Activated CD4-positive, alpha-beta T cell treated with anti-CD3 and anti-CD28 coated beads, Interleukin-10, Interleukin-2, amounts not matched to agents 100 ng/mL and 50 ng/mL, durations not matched to agents 16 hours and 8 hours (primary cell): ENCODE measurements at places on chromosomes 4 and X.

DNA sequence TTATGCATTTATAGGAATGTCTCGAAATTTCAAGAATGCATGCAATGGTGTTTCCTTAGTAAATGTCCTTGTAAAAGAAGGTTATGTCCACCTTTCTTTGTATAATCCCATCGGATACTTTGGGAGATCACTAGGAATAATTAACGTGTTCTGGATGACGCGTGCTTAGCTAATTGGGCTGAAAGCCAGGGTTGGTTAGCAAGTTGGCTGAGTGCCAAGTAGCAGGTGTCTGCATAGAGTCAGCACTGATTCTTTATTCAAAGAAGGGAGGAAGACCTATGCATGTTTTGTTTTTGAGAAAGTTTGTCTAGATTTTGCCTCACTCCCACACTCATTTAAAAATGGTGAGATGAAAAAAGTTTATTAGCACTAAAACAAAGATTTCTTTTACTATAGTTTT, 144.6 kb downstream of the SOX3 start:
- DNase-seq: no peak

DNA sequence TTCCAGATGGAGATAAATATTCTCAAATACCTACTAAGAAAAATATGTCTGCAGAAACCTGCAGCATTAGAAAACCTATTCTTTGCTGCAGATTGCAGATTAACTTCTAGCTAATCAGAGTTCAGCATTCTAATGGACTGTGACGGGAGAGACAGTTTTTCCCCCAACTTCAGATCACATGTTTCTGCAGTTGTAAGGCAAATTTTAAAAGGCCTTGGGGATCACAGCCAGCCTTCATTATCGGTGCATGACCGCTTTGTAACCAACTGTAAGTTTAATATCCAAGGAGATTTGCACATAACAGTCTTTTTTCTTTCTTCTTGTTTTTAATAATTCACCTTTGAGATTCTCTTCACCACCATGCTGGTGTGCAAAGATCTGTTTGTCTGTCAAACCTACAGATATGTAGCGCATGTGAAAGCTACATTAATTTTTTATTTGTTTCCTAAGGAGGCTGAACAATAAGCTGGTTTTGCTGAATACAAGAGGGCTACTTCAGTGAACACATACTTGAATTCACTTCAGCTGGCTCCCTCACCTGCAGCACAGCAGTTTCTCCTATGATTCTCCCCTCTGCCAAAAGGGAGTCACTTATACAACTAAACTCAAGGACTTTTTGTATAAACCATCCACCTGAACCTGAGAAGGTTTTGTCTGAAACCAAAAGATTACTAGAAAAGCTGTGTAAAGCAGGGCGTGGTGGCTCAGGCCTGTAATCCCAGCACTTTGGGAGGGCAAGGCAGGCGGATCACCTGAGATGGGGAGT, 488.5 kb downstream of the RPA4 start:
- no peak for DNase-seq

DNA sequence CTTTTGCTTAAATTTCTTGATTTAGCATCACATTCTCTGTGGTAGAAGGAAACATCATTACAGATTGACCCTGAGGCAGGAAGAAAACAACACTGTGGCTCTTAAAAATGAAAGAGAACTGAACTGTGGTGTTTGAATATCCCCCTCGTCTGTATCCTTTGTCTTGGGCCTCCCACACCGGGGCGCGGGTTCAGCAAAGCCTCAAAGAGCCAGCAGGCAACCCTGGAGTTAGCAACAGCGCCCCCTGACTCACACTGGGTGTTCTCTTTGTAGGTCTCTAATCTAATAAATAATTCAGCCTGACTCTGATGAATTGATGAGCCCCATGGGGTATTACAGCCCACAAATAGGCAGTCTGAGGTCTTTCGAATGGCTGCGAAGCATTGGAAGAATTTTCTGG, 46.1 kb upstream of the CTSO start:
- DNase-seq: no peak

- no peak for DNase-seq
Observed at GRCh38 chr4:188876881-188877280, 737.6 kb downstream of the TRIML1 start.

DNA sequence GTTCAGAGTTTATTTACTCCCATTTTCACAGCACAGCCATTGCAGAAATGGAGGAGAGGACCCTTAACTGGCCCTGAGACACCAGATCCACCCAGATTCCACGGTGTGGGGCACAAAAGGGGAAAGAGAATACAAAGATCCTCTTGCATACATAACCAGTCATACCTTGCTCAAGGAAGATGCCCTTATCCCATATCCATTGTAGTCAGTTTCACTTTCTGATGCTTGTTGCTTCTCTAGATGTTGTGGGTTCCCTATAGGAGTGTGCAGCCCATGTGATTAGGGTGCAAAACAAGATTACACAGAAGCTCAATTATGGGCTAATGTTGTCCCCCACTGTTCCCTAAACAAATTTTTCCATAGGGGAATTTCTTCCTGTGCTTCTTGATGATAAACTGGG, 1309.0 kb upstream of the PABPC4L start:
- no peak for DNase-seq

GRCh38 chrX:76172325-76172893, 453 bp upstream of the PBDC1 start:
- no peak for DNase-seq

- no peak for DNase-seq
Observed at GRCh38 chr4:7511525-7511924, 76.8 kb upstream of the PSAPL1 start.

- peak; percentile 10 for DNase-seq
Observed at GRCh38 chr4:52982255-52982945, 120.3 kb downstream of the RASL11B start.

- no peak for DNase-seq
Observed at GRCh38 chr4:130703211-130703935, 1607.4 kb downstream of the C4orf33 start.

GRCh38 chr4:185520119-185520518, 15.2 kb downstream of the PDLIM3 start:
- no peak for DNase-seq

GRCh38 chr4:8907596-8908205, 36.1 kb upstream of the HMX1 start:
- no peak for DNase-seq

DNA sequence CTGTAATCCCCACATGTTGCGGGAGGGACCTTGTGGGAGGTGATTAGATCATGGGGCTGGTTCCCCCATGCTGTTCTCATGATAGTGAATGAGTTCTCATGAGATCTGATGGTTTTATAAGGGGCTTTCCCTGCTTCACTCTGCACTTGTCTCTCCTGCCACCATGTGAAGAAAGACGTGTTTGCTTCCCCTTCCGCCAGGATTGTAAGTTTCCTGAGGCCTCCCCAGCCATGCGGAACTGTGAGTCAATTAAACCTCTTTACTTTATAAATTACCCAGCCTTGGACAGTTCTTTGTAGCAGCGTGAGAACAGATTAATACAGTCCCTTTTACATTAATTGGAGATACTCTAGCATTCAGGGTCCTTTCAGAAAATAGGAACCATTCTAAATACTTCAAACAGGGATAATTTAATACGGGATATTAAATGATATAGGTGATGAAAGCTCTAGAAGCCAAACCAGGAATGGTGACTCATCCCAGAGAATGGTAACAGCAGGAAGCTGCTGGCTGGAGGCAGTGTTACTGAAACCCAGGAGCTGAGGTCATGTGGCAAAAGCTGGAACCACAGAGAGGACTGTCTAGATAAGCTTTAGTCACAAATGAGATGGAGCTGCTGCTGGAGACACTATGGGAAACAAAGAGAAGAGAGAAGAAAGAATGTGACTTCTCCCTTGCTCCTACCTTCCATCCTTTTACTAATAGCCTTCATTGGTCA, 57.3 kb downstream of the GSTCD start:
- DNase-seq: peak; percentile 8

DNA sequence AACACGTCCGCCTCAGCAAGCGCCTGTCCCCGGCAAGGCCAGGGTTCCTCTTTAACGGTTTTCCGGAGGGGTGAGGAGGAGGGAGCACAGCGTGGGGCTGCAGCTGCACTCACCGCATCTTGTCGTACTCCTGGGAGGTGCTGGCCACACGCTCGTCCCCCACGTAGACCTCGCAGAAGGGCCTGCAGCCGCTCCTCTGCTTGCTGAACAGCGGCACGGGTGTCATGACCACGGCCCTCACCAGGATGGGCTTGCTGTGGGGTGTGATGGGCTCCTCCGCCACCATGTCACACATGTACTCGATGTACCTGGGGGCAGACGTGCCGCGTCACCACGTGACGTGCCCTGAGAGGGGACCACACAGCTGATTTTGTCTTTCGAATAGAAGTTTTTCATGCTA, 51.6 kb upstream of the CPLX1 start:
- DNase-seq: no peak

- DNase-seq: no peak
Observed at GRCh38 chr4:38674258-38675144, 10.5 kb downstream of the KLF3 start.

DNA sequence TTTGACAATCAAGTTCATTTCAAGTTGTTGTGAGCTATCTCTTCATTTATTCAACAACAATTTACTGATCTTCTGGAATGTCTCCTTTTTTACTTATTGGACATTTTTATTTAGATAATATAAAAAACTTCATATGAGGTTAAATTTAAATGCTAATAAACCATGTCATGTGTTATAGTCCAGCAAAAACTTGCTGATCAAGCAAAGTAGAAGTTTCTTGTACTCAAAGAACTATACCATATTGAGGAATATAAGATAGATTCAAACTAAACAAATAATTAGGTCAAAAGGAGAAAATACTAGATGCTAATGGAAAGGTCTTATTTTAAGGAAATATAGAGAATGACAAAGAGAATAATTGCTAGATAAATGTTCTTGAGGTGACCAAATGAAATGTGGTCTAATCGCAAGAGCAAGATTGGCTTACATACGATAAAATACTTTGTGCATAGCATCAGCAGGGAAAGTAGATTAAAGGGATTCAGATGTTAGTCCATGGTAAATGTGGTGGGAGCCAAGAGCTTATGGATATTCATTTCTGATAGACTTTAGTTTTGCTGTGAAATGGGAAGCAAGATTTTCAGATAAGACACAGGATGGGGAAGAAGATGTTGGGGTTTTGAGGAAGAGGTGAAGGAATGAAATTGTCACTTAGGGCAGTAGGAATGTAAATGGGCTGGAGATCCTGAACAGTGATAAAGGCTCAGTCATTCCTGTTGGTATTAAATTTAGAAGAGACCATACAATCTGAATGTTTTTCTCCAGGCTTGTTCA, 229.5 kb downstream of the MAPK10 start:
- no peak for DNase-seq

- DNase-seq: no peak
Observed at GRCh38 chr4:53713767-53714166, 122.5 kb upstream of the LNX1 start.
